ENCODE measurements at places on chromosomes 3 and 15.
A peak's percentile ranks its signal among the peaks of the same experiment; 100 is the strongest.

GRCh38 chr3:124639406-124640237 lies 90.6 kb upstream of the UMPS start:
- DNase-seq: peak; percentile 11

DNA sequence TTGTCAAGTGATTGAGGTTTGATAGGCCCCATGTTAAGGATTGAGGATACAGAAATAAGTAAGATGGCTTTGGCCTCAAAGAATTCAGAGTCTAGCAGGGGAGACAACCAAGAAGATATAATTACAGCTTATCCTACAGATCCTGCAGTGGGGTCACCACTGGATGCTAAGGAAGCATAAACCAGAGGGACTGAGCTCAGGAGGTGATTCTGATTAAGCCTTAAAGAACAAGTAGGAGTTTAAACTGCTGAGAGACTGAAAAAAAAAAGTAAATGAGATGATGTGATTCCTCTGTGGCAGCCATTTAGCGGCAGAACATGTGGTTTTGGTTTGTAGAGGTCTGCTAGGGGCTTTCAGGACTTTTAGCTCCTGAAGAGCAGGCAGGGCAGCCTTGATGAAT lies 72.1 kb upstream of the ROPN1 start:
- DNase-seq: no peak

DNA sequence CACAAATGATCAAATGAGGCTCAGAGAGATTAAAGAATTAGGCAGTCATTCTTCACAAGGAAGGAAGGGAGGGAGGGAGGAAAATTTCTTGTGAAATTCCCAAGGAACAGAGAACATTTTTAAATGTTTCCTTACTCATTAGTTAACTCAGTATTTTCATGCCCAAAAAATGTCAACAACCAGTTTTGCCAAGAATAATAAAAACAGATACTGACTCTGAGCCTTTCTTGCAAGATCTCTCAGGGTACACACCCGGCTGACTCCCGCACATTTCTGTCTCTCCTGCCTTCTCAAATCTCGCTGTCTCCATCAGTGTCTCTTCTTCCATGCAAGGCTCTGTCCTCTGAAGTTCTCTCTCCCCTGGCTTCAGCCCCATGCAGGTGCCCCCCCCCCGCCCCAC lies 265.9 kb downstream of the TJP1 start:
- DNase-seq: no peak

DNA sequence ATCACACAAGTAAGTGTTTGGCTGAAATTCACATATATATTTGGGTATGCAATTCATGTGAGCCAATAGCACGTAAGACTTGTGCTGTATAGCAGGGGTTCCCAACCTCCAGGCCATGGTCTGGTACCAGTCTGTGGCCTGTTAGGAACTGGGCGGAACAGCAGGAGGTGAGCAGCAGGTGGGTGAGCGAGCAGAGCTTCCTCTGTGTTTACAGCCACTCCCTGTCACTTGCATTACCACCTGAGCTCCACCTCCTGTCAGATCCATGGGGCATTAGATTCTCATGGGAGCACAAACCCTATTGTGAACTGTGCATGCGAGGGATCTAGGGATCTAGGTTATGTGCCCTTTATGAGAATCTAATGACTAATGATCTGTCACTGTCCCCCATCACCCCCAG lies 59.7 kb downstream of the MAP3K13 start:
- DNase-seq: no peak

DNA sequence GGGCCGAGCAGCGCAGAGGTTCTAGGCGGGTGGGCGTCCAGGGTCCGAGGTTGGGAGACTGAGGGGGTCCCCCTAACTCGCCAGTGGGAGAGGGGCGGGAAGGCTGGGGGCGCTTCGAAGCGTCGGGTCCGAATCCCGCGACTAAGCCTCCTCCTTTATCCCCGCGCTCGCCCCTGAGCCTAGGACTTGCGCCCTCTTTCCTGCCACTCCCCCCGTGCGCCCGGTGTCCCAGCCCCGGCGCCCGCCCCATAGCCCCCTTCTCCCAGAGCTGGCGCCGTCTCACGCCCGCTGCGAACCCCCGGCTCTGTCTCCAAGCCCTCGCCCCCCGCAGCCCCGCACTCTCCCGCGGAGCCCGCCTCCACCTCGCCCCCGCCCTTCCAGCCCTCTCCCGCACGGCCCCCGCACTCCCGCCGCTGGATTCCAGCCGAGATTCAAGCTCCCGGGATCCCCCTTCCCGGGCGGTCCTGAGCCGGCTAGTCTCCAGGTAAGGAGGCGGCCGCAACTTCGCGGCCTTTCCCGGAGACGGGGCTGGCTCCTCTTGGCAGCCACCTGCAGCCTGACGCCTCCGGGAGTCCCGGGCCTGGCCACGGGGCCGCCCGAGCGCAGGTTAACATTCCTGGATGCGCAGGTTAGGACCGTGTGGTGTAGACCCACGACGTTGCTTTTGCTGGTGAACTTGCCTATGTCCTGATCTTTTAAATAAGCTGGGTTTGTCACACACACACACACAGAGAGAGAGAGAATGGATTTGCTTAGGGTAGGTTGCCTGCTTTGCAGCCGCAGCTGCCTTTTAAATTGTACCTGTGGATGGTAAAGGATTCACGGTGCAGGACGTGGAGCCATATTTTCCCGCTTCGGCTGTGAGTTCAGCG lies 563 bp downstream of the PXYLP1 start:
- DNase-seq: peak; percentile 29

- no peak for DNase-seq
Observed at GRCh38 chr3:159123877-159124276, 322.0 kb downstream of the MFSD1 start.

- no peak for DNase-seq
Observed at GRCh38 chr3:73605412-73605811, 19.3 kb downstream of the PDZRN3 start.

DNA sequence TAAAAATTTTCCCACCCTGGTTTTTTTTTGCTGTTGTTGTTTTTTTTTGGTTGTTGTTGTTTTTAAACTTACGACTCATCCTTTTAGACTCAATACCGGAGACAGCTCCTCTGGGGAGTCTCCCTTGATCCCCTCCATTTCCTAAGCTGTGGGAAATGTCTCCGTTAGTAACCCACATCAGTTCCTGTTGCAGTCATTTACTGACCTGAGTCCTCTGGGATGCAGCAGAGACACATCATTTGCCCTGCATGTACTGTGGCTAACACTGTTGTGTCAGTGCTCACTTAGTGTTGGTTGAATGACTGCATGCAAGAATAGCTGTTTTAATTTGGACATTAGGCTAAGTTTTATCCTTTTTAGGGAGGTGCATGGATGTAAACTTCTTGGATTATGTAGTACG lies 83.8 kb downstream of the MBNL1 start:
- DNase-seq: no peak

GRCh38 chr15:69855258-69856000 lies 242.3 kb downstream of the TLE3 start:
- DNase-seq: no peak

GRCh38 chr3:184349563-184350470 lies 11.6 kb downstream of the CLCN2 start:
- no peak for DNase-seq

DNA sequence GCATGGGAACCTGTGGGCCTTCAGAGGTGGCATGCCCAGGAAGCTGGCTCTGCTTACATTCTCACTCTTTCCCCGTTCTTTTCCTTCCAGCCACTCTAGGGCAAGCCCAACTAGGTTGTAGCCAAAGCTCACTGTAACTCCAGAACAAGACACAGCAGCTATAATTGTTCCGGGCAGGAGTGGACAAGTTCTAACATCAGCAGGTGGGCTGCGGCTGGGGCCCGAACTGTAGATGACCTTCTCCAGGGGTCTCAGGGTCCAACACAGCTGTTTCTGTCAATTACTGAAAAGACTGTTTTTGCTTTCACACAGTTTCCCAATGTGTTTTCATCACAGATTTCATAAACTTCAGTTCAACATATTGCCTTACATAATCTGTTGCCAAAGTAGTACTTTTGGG lies 11.5 kb downstream of the RASGRP1 start:
- DNase-seq: no peak

DNA sequence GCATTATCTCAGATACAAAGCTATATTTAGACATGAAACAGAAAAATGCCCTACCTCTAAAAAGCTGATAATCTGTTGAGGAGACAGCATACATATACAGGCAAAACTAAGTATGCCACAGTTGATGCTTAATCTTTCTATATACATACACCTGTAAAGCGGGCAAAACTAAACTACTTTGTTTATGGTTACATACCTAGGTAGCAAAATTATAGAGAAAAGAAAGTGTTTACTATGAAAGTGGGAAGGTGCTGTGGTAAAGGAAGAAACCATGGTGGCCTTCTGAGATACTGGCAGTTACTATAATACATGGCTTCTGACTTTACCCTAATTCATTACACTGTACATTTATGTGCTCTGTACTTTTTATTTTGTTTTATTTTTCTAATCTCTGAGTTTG lies 36.0 kb upstream of the NR1I2 start:
- no peak for DNase-seq

DNA sequence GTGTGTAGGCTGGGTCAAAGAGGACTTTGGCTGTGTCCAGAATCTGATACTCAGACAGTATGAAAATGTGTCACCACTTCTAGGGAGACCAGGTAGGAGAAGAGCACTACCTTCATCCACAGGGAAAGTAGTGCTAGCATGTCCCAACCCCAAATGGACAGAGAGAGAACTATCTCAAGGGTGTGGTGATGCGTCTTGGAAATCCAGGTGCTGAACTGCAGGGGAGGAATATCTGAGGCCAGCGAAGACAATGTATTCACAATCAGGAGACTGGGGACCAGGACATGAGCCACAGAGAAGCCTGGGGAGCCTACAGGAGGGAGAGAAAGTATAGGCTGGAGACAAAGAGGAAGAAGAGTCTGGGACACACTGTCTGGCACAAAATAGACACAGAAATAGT lies 152.0 kb upstream of the WNT5A start:
- no peak for DNase-seq

DNA sequence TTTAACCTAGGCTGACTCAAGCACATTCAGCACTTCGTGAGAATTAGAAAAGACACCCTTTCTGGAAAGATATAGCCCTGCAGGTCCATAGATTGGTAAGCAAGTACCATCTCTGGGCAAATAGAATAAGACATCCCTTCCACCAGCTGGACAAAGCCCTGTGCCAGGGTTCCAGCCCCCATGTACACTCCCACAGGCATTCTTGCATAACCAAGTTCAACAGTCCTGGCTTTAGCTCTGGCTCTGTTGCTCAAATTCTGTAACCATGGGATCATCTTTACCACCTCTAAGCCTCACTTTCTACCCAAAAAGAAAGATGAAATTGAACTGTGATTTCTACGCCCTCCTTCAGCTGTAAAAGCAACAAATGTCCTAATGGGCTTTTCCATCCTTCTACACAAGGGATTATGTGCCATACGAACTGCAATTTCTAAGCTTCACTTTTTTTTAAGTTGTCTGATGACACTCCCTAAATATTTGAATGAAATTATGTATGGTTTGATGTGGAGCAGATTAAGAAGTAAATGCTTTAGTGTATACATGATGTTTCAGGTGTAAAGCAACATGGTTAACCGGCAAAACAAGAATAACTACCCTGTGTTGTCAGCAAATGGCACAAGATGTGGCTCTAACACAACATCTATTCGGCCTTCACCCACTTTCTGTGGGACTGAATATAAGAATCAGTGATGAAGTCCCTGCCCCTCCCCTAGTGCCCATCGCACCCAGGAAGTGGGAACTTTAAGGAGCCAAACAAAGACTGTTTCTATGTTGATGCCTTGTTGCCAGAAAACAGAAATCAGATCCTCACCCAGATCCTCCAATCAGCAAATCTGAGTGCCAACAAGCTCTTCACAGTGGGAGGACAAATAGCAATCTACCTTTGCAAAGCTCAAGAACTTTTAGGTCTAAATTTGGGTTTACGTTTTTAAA lies 165.7 kb downstream of the P3H2 start:
- DNase-seq: no peak

- peak; percentile 28 for DNase-seq
Observed at GRCh38 chr15:78018946-78019644, 58.4 kb downstream of the TBC1D2B start.

- no peak for DNase-seq
Observed at GRCh38 chr3:34405159-34405558, 606.7 kb downstream of the PDCD6IP start.

DNA sequence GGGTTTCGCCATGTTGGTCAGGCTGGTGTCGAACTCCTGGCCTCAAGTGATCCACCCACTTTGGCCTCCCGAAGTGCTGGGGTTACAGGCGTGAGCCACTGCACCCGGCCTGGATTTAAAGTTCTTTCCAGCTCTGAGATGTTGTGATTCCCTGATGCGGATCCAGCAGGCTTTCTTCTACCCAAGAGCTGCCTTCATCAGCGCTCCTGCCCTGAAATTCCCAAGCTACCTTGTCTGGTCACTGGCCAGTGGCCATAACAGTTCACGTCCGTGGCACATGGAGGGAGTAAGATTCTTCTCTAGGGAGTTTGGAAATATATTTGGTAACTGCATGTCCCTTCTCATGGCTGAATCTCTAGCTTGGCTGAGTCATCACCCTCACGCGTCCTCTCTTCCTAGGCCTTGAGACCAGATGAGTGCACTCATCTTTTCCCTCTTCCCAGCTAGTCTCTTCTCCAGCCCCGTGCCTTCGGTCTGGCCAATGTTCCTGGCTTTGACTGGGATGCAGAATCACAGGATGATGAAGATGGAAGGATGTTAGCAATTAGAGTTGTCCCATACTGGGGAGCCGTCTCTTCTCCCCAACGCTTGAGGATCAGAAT lies 29.8 kb upstream of the APOD start:
- no peak for DNase-seq

GRCh38 chr3:170999737-171000242 lies 26.7 kb downstream of the SLC2A2 start:
- DNase-seq: no peak

GRCh38 chr3:129599607-129600006 lies 6.9 kb downstream of the PLXND1 start:
- no peak for DNase-seq

DNA sequence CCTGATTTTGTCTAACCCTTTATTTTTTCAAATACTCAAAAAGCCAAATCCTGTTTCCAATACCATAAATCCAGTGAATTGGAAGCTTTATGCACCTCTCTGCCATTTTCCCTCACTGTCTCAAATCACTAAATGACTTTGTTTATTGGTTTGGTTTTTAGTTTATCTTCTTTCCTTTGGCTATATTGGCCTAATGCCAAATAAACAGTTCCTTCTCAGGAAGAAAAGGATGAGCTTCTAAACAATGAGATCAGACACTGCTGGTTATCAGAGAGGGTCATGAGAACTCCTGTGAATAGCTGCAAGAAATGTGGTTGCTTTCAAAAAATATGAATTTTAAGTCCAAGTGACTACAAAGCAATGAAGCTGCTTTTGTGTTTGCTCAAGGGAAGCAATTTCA lies 359.9 kb downstream of the MECOM start:
- DNase-seq: no peak

GRCh38 chr15:72078887-72079286 lies 39.1 kb downstream of the MYO9A start:
- no peak for DNase-seq
